Cerebellar nuclear complex (tissue), 1 donor: ENCODE measurements at places on chromosomes 5 and 9.

DNA sequence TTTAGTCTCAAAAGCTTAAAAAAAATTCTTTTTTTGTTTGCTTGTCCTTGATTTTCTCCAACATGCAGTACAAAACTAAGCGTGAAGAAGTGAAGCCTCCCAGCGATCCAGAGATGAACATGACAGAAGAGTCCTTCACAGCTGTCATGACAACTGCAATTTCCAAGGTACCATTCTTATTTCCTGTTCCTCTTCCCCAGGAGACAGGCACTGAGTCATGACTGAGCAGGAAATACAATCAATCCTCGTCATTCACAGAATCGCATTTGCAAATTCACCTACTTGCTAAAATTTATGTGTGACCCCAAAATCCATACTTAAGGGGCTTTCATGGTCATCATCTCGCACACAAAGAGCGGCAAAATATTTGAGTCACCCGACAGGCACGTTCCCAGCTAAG lies 77.3 kb downstream of the SLC1A1 start:
- DNase-seq, result no peak

- no peak for DNase-seq
These were observed 122.5 kb downstream of the RFX3 start for GRCh38 chr9:3403315-3403714.

- DNase-seq, result no peak
These were observed 35.3 kb upstream of the SMARCA2 start for GRCh38 chr9:1979741-1980367.

- no peak for DNase-seq
These were observed 510.9 kb upstream of the ZNF608 start for GRCh38 chr5:125257057-125257972.

GRCh38 chr5:83077662-83078261 lies 415 bp downstream of the XRCC4 start:
- DNase-seq, result no peak

DNA sequence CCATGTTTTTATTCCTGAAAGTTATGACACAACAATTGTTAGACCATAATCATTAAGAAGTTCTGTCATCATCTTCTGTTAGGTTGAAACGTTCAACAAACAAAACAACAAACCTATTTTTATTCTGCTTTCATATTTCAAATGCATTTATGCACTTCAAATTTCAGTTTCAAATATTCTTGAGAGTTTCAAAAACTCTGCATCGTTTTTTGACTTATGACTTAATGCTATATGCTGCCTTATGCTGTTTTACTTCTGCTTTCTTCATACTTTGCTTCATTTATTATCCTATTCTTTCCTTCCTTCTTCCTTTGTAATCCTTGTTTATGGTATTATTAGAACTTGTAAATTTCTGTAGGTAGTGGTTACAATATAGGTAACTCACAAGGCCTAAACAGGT lies 95.0 kb downstream of the PCSK1 start:
- DNase-seq, result no peak

GRCh38 chr9:33718987-33719386 lies 76.4 kb upstream of the PRSS3 start:
- no peak for DNase-seq

DNA sequence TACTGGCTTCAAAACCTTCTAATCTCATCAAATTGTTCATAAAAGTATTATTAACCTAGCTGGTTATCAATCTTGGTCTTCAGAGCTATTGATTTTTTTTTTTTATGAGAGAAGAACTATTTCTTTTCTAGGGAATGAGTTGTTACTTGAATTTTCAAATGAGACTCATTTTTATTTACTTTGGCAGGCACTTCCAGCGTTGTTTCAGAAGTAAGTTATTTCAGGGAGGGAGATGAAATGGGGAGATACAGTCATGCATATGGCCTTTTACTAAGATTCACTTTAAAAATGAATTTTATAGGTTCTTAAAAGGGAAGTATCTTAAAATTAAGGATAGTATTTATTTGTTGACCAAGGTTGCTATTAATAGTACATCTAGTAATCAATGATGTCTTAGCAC lies 129.6 kb downstream of the IZUMO3 start:
- no peak for DNase-seq

DNA sequence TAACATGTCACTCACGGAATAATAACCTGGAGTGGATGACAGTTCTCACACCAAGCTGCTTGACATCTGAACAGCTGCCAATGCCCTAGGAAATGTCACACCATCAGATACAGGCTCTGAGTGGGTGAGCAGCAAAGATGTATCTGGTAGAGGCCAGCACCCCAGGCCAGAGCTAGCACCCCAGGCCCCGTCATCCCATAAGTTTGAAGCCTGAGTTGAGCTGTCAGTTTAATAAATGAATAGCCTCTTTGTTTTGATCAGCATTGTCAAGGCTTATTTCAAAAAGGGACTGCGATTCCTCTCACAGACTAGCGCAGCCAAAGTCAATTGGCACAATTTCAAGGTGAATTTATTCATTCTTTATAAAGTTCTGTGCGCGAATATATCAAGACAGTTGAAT lies 1327.1 kb downstream of the MAT2B start:
- no peak for DNase-seq

DNA sequence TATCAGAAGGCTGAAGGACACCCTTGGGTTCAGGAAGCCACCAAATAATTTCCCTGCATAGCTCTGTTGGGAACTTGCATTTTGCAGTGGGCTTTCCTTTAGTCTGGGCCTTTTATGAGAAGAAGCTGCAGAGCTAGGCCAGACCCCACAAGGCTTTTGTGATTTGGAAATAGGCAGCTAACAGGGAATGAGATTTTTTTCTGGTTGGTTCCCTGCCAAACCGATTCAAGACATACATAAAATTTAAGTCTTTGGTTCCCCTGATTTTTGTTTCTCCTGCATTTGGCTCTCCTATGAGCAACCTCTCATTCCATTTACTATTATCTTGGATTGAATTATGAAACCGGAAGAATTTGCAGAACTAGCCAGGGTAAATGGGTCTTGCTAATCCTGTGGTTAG lies 81.5 kb upstream of the PTCH1 start:
- DNase-seq, result no peak

DNA sequence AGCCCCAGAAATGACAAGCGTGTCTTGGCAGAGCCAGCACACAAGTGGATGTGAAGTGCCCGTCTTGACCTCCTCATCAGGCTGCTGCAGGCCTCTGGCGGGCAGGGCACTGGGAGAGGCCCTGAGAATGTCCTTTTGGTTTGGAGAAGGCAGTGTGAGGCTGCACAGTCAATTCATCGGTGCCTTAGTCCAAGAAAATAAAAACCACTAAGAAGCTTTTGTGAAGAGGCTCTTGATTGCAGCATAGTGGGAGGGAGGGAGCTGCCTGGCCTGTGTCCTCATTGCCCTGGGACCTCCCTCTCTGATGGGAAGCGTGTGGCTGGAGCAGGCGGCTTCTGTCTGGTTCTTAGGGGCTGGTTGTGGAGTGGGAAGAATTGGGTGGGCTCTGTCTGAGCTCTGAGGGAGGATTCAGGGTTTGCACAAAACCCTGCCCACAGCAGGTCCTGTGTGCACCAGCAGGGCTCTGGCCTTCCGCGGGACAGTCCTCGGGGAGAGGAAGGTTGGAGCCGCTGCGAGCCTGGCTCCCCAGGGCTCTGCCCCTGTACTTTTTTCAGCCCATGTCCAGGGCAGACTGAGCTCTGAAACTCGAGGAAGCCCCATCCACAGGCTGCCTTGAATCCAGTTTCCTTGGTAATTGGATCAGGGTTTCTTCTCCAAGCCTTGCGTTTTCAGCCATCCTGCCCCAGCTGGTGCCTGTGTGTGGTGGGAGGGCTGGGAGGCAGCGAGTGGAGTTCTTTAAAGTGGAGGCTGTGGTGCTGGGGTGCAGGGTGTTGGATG lies 1.1 kb downstream of the HRCT1 start:
- DNase-seq, result no peak

- DNase-seq, result no peak
These were observed 289.6 kb downstream of the SEC61B start for GRCh38 chr9:99511723-99512122.

- no peak for DNase-seq
These were observed at the start of gene EMB for GRCh38 chr5:50440651-50441492. Gene EMB (minus strand): TSS chr5:50441288. CDS start chr5:50441151, 137 bp downstream.

- DNase-seq, result no peak
These were observed 37.1 kb downstream of the MAP3K1 start for GRCh38 chr5:56852228-56853000.

DNA sequence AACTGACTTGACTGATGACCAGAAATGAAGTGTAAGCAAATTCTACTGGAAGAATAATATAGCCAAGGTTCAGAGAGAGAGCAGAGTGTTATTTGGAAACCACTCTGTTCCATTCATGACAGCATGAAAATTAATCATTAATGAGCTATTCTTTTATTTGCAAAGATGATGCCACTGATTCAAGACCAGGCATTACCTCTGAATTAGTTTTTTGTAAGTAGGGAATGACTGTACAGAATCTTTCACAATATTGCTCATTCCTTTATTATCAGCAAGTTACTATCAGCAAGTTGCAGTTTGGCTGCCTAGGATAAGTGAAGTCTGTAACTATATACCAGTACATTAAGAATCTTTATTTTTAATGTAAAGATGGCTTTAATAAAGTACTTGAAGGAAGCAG lies 75.1 kb upstream of the RGMB start:
- DNase-seq, result no peak

GRCh38 chr9:99749641-99750040 lies 72.0 kb upstream of the NR4A3 start:
- DNase-seq, result no peak

GRCh38 chr5:4995014-4995413 lies 145.1 kb upstream of the ADAMTS16 start:
- no peak for DNase-seq

GRCh38 chr9:89329917-89330316 lies 11.6 kb downstream of the SECISBP2 start:
- DNase-seq, result no peak

DNA sequence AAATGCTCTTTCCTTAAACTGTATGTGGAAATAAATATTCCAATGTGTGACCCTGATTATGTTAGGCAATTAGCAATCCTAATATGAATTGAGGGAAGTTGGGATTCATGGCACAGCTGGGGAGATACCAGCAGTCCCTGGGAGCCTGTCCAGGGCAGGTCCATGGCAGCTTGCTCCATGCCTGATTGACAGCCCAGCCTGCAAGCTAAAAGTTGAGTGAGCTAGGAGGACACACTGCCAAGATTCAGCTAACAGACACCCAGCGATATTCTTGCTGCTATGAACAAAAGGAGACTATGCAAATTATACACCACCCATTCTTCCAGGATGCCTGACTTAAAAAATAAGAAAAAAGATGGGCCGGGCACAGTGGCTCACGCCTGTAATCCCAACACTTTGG lies 6.2 kb downstream of the TGFBI start:
- DNase-seq, result no peak
